GM04504 (cell line): ENCODE measurements at places on chromosomes 3 and 15.
A peak's percentile ranks its signal among the peaks of the same experiment; 100 is the strongest.

DNA sequence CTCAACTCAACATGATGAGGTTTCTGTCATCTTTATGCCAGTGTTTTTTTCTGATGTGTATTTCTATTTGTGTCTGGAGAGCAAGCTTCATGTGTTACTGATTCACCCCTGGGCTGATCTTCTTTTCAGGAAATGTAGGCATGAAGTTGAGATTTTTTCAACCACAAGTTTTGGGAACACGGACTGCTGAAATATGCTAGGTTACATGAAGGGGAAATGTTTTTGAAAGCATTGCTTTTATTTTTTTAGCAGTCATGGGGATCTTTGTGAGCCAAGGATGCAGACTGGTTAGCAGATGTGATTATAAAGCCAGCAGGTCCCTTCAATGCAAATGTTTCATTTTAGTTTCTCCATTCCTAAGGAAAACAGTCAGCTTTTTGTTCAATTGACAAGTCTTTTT is 219.3 kb upstream of the COL8A1 start:
- peak; percentile 86 for DNase-seq

DNA sequence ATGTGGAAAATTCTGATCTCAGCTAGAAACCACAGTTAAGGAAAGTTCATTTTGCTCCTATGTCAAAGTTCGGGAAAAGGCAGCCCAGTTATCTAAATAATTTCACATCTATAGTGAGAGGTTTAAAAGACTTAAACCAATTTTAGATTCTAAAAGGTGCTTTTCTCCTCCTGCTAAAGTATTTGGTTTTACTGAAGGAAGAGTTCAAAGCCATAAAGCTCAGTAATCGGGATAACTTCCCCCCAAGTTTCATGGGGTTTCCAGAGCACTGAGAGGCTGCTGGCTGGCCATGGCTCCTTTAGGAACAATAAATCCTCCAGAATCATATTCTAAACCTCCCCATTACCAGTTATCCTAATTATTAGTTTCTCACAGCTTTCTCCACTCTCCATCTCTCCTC is 38.2 kb downstream of the ZIC4 start:
- DNase-seq, result no peak

GRCh38 chr15:54304321-54304720 is 326.1 kb downstream of the UNC13C start:
- no peak for DNase-seq

GRCh38 chr15:36186376-36186775 is 393.1 kb upstream of the CDIN1 start:
- DNase-seq, result no peak

- DNase-seq, result no peak
Observed at GRCh38 chr3:115975796-115976195, 352.5 kb downstream of the GAP43 start.

DNA sequence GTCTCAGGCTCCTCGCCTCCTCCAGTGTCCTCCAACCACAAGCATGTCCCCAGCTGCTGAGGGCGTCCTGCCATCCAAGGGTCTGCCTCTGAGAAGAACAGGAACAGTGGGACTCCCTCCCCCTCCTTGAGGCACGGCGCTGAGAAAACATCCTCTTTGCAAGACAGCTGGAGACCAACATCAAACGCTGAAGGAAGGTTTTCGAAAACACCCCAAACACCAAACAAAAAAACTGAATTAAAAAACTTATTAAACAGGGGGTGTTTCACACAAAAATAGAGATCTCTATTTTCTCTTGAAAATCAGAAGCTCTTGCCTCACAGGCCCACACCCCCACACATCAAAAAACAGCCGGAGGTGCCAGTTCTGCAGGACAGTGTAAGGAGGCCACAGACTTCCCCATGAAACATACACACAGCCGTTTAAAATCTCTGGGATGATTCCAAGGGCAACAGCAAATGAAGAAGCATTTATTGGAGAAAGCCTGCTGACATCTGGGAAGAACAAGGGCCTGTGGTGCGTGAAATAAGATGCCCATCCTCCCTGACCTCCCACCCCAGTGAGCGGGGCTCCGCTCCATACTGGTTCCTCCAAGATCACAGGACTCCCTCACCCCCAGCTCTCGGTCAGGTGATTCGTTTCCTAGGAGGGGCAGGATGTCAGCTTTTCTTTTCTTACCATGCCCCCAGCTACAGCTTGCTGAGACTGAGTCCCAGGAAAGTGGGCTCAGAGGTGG is 71.3 kb downstream of the NUP210 start:
- DNase-seq, result no peak

- peak; percentile 76 for DNase-seq
Observed at GRCh38 chr15:99703603-99704443, 29.4 kb downstream of the LYSMD4 start.
